NCI-H1417 treated with DMSO at 0.1 percent for 48 hours (cell line): ENCODE measurements at places on chromosomes 7 and 10.

- no peak for DNase-seq
These were observed 196.6 kb downstream of the BBS9 start for GRCh38 chr7:33325754-33326484.

DNA sequence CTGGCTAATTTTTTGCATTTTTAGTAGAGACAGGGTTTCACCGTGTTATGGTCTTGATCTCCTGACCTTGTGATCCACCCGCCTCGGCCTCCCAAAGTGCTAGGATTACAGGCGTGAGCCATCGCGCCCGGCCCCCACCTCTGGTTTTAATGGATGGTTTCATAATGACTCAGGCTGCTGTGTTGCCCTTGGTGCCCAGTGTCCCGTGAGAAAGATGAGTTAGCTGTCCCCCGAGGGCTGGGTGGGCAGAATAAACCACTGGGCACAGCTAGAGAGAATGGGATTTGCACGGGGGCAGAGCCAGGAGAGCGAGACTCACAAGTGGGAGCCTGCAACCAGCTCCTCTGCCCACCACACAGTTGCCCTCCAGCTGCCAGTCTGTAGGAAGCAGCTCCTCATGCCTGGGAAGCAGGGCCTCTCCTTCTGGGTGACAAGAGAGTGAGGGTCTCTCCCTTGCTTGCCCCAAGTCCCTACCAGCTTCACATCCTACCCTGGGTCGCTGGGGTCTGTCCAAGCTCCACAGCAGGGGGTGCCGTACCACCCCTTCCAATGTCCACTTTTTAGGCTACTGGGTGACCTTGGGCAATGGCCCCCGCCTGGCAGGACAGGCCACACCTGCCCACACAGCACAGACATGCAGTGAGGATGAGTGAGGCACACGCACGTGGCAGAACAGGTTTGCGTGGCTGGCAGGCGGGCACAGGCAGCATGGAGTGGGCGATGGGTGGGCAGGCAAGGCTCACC lies 16.1 kb upstream of the NDST2 start:
- DNase-seq: no peak

DNA sequence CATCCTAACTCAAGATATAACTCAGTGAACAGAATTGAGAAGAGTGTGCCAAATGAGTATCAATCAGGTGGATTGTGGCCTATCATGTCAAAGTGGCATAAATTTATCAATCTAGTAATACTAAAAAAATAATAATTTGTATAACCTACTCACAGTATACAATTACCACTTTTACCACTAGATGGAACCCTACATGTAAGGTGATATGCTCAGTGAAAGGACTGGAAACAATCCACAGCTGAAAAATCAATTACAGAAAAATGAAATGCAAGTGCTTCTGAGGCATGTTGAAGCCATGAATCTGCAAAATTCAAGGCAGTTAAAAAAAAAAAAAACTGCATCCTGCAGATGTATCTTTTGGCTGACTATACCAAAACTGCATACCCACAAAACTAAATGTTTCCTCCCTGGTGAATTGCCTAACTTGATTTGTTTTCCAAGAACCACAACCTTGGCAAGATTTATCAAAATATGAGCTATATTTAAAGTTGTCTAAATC lies 13.9 kb downstream of the ARHGAP19 start:
- peak; percentile 7 for DNase-seq

- no peak for DNase-seq
These were observed 111.1 kb downstream of the FZD1 start for GRCh38 chr7:91375378-91375777.

- DNase-seq: no peak
These were observed 6.7 kb upstream of the JAKMIP3 start for GRCh38 chr10:132058793-132059759.

DNA sequence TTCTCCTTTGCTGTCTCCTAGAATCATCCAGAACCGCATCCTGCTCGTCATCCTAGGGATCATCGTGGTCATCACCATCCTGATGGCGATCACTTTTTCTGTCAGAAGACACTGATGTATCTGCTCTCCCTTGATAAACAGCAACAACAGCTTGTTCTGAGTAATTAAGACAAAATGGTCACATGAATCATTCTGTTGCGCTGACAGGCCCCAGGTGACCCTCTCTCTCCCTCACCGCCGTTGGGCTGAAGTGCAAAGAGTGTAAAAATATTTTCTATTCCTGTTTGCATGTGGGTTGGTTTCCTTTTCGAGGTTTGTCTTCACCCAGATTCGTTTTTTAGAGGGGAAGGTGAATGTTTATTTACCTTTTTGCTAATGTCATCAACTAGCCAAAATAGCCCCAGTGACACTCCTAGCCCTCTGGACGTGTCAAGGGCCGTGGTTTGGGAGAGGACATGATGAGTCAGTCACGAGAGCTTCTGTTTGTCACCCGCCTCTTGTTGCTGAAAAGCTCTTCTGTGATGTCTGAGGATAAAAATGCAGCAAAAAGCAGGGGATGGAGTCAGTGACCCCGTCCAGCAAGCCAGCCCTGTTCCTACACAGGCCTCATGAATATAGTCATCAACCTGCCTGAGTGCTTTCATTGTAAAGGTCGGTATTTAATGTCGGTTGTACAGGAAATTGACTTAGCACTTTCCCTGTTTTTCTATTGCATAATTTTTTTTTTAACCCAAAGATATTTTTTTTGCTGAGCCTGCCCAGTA lies 134.6 kb upstream of the TCF7L2 start:
- DNase-seq: no peak

GRCh38 chr10:70571636-70572439 lies 30.7 kb downstream of the PRF1 start:
- no peak for DNase-seq

- DNase-seq: no peak
These were observed 59.6 kb downstream of the CARD11 start for GRCh38 chr7:2984091-2984490.

- DNase-seq: no peak
These were observed 480.5 kb upstream of the ZMIZ1 start for GRCh38 chr10:78588194-78588811.

GRCh38 chr10:81065474-81065873 lies 527.8 kb downstream of the SH2D4B start:
- DNase-seq: no peak

DNA sequence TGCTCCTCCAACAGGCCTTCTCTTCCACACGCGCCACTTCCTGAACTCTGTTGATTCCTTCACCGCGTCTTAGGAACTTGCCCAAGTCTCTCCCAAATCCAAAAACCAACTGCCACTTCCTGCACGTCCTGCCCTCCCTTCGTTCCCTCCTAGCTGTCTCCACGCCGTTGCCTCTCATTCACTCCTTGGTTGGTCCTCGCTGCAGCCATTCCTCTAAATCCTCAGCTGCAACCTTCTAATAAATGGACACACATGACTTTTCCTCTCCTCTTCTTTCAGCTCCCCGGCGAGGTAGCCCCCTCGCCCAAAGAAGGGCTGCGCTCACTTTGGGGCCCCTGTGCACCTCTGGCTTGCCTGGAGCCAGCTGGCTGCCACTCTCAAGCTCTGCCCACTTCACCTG lies 110.2 kb downstream of the XRCC2 start:
- DNase-seq: no peak

DNA sequence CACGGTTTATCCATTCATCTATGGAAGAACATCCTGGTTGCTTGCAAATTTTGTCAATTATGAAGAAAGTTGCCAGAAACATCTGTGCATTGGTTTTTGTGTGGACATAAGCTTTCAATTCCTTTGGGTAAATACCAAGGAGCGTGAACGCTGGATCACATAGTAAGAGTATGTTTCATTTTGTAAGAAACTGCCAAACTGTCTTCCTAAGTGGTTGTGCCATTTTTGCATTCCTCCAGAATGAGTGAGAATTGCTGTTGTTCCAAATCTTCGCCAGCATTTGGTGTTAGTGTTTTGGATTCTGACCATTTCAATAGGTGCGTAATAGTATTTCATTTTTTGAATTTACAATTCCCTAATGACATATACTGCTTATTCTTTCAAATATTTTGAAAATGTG lies 155.3 kb upstream of the FRMD4A start:
- no peak for DNase-seq

- no peak for DNase-seq
These were observed 256.9 kb upstream of the NFE2L3 start for GRCh38 chr7:25894902-25895791.

DNA sequence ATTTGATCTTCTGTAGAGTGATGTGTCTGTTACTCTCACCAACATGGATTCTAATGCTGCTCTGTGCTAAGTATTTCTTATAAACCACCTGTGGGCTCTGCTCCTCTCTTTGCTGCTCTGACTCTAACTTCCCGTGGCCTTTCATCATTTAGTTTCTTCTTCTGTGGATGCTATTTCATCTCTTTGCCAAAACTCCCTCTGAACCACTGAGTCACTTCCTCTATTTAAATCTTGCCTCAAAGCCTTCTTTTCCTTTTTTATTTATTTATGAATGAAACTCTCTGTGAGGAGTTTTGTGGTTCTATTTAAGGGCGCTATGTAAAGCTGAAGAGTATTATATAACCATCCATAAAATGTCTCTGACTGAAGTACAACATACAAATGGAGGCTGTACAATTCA lies 538.5 kb downstream of the SUGCT start:
- DNase-seq: no peak

DNA sequence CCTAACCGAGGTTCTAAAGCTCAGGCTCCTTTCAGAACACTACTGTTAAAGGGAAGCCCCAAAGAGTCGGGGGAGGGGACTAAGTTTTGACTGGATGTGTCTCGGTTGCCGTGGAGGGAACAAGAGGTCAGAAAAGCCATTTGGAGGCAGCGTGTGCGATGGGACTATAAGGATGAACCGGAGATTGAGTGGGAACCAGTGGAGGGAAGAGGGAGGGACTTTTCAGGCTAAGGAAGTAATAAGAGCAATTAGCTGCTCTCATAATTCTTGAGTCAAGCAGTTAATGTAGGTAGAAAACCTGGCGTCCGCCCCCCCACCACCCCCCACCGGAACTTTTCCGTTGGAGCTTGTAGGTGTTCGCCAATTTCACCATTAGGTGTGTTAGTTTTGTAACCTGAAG lies 491 bp upstream of the AKAP9 start:
- DNase-seq: peak; percentile 36

DNA sequence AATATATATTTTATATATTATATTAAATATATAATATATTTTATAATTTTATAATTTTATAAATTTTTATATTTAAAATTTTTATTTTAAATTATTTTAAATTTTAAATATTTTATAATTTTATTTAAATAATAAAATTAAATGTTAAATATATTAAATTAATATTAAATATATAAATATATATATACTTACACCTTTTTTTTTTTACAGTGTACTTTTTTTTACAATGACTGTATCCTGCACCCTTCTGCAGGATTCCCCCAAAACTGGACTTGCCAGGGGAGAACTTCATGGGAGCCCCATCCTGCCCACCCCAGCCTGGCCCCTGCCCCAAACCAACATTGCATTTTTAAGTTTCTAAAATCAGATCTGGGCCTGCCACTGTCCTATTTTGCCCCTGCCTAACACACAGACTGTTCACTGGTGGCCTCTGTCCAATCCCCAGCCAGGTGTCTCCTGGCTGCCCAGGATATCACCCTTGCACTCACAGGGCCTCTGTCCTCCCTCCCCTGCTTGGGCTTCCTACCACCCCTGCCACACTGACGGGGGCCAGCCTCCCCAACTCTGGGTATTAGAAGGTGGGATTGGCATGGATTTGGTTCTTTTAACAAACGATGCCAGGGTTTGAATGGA lies 138.0 kb downstream of the ADCY1 start:
- no peak for DNase-seq

DNA sequence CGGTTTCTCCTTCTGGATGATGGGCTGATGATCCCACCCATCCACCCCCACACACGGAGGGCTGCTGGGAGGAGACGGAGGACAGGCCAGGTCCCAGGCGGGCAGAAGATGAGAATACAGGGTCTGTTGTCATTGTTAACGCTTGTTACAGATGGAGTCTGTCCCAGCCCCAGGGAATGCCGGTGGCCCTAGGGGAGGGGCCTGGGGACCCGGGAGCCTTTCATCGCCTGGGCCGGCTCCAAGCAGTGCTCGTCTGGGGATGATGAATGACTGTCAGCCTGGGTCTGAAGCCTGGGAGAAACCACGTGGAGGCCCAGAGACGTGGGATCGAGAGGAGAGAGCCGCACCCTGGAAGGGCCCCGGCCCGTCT lies 69.2 kb downstream of the UNCX start:
- no peak for DNase-seq

DNA sequence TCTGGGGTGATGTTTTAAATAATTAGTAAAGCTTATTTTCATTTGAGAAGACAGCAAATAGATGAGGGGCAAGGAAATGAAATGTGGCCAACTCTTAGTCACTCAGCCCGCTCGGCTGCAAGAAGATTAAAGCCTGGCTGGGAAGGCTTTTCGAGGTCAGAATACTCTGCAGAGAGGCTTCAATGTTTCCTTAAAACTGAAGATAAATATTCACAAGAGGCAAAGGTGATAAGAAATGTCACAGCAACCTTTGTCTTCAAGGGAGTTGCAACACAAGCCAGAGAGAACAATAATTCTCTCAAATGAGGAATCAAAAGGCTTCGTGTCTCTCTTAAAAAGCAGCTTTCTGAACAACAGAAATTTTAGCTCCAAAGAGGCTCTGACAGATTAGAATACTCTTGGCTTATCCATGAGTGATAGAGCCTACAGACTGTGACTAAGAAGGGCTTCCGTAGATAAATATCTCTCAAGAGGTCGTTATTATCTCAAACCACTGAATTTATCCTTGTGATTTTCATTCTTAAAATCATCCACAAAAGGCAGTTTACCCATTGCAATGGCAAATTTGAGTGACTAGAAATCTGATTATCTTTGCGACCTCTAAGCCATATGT lies 92.5 kb downstream of the KLF6 start:
- no peak for DNase-seq

DNA sequence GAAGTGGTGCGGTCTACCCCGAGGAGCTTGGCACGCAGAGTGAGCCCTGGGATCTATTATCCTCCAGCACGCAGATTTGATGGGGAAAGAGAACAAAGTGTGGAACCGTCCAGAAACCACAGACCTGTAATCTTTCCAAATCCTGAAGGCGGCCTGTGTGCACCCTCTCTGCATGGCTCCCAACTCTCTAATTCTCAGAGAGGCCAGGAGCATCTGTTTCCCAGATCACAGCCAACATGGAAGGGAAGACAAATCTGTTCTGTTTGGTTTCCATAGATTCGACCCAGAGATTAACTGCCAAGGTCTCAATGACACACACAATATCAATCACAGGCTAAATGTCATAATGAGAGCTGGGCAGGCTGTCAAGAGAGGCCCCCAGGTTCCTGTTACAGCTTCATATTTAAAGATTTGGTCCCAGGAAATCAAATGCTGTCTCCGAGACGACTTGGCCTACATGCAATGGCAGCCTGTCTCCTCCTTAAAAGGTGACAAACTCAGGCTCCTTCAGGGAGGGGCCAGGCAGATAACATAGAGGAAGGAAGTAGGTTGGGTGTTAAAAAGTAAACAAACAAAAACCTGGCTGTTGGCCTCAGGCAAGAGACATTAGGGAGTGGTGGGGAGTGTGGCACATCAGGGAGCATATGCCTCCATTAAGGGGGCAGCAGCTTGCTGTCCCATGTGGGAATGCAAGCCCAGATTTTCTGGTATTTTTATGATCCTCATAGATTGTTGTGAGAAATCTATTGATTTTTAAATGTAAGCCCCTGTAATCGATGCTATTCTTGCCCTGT lies 48.8 kb upstream of the SAMD8 start:
- DNase-seq: no peak
